ENCODE measurements at places on chromosomes 2 and 18.
A peak's percentile ranks its signal among the peaks of the same experiment; 100 is the strongest.

DNA sequence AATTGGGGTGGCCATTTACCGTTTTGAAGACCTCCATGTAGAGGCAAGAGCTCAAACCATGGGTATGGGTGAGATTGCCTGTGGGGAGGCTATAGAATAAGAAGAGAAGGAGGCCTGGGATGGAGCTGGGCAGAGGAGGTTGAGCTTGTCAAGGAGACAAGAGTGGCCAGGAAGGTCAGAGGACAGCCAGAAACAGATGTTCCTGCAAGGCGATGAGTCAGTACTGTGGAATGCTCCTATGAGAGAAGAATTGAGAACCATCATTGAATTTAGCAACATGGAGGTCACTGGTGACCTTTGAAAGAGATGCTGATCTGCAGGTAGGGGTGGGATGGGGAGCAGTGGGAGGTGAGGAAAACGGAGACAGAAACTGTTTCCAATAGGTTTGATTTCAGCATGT, 3.5 kb downstream of the ACSL3 start:
- DNase-seq: no peak

- DNase-seq: no peak
These were observed 7.6 kb upstream of the SPDYA start for GRCh38 chr2:28802975-28803429.

GRCh38 chr2:29073933-29074332, 390 bp downstream of the PCARE start:
- no peak for DNase-seq

GRCh38 chr2:133417415-133417814, 150.8 kb downstream of the NCKAP5 start:
- DNase-seq: no peak

DNA sequence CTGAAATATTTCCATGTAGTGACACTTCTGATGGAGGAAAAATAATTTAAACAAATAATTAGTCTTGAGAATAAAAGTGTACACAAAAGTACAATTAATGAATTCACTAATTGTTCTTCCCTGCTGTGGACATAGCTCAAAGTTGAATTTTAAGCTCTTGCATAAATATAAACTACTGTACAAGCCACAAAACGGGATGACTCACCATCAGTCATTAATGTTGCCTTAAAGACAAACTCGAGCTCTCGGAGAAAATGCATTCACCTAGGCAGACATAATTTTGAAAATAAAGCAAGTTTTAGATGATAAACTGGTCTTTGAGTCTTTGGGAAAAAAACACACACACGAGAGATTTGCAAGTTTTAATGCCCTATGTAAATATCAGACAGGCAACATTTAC, 436.4 kb downstream of the ZNF521 start:
- DNase-seq: no peak

DNA sequence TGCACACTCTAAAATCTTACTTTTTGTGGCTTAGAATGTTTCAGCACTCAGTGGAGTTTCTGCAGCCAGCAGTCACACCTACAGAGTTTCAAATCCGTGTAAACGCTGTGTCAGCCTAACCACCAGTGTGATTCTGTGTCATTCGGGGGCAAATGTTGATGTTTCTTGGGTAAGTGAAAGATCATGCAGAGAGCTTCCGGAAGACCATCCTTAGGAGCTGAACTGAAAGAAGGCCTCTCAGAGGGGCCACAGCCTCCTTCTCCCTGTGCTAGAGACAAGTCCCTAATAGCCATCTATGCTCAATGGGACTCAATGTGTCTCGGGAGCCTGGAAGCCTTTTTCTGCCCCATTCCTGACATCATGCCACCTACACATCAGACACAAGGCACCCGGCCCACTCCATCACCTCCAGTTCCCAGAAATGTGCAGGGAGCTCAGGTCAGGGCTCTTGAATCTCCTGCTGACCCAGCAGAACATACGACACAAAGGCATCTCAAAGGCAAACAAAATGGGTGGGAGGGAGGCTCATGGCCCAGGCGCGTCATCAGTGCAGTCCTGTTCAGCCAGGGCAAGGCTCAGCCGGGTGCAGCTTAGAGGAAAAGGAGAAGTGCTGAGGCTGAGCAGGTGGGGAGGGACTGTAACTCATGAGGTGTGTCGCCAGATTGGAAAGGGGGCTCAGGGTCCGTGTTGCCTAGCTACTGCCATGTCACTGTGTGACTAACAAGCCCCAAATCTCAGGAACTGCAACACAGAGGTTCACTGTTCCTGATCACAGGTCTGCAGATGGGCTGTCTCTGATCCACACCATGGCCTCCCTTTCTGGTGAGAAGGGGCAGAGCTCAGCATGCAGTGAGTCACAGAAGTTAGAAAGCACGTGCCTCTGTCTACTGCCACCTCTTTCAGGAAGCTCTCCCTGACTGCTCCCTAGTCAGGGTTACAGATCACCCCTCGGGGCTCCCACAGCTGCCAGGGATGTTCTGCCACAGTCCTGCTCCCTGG, 82.0 kb downstream of the SMAD7 start:
- DNase-seq: no peak

DNA sequence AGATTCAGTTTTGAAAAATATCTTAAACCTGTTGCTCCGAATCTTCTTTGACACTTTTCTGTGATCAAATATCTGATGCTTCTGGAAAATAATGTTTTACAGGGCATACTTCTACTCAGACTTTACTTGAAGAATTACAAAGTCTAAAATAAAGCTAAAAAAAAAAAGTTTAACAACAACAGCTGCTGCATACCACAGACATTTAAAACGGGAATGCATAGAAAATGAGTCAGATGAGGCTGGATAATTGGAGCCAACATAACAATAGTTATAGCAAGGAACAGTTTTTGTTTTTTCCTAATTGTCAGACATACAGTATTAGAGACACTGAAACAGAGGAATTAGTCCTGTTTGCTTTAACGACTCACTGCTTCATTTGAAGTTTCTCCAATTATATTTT, 1090.2 kb downstream of the SUCLG1 start:
- no peak for DNase-seq

- DNase-seq: no peak
These were observed 73.1 kb downstream of the HDAC4 start for GRCh38 chr2:239327536-239328350.

DNA sequence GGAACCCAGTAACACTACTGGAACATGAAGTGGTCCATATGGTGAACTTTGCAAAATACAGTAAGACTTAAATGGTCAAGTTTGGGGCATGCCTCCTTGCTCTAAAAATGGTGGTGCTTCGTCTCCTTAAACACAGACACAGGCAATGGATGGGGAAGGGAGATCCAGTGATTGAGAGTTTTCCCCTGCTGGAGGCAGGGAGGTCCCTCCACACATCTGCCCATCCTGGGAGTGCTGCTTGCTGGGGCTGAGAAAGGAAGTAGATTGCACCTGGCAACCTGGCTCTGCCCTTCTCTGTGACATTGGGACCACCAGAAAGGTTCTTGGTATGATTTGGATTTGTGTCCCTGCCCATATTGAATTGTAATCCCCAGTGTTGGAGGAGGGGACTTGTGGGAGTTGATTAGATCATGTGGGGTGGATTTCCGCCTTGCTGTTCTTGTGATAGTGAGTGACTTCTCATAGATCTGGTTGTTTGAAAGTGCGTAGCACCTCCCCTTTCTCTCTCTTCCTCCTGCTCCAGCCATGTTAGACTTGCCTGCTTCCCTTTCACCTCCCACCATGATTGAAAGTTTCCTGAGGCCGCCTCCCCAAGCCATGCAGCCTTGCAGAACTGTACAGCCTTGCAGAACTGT, 35.4 kb upstream of the SKOR2 start:
- DNase-seq: no peak

GRCh38 chr2:48235076-48235475, 294.9 kb upstream of the STON1 start:
- DNase-seq: no peak

GRCh38 chr2:161102770-161103450, 57.3 kb upstream of the TANK start:
- DNase-seq: no peak

DNA sequence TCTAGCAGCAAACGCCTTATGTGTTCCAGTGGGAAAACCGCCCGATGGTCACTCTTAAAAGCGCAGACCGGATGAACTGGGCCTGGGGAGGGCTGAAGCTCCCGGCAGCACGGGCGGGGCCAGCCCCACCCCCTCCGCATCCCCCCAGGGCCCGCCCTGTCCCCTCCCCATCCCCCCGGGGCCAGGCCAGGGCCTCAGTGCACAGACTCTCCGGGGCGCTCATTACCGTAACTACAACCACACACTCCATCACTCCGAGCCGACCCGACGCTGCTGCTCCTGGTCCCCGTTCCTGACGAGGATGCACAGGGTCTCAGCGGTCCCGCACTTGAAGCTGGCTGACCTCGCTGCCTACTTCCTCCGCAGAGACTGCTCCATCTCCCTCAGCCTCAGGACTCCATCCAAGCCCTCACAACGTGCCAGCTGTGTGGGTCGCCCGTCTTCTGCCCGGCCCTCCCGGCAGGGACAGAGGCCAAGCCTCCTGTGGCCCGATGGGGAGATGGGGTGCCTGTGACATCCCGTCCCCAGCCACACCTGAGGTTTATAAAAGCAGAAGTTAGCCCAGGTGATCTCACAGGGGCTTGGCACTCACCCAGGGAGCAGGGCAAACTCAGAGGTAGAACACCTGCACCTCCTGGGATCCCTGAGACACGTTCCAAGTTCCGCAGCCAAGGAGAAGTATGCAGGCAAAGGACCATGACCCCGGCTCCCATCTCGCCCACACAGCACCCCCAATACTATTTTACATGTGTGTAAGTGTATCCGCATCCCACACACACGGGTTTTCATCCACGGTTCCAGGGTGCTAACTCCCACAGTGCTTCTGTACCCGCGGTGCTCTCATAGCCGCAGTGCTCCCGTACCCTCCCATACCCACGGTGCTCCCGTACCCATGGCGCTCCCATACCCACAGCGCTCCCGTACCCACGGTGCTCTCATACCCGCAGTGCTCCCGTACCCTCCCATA, 36.0 kb downstream of the SLC66A2 start:
- DNase-seq: no peak

DNA sequence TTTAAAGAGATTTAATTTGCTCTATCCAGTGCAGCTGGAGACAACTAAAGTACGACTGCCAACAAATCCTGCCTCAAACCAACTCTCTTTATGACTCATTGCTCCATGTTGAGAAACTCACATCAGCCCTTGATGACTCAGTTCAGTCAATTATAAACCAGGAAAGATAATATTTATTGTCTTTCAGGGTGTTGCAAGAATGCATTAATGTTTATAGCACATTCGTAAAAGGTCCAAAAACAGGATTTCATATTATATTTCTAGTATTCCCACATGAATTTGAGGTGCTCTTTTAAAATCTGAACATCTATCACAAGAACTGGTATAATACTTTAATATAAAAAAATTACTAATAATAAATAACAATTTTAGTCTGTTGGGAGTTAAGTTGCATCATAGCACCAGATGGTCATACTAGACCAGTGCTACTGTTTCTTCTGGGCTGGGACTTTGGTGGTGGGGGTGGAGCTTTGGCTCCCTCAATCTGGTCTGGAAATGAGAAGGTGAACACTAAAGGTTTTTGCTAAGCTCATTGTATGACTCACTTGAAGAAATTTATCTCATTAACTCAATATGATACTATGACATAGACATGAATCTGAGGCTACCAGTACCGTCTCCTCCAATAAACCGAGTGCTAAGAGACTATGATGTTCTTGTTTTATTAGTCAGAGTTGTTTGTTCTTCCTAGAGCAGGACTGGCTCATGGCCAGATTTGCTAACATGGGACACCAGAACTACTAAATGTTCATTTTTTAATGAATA, 26.6 kb upstream of the MAP3K20 start:
- DNase-seq: no peak

DNA sequence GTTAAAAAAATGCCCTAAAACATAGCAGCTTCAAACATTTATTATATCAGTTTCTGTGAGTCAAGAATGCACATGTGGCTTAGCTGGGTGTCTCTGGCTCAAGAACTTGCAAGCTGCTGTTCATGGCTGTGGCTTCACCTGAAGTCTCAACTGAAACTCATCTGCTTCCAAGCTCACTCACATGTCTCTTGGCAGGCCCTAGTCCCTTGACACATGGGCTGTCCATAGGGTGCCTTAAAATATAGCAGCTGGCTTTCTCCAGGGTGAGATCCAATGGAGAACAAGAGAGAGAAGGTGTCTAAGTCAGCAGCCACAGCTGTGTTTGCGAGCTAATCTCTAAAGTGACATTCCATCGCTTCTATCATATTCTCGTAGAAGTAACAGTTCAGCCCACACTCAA, 152.8 kb downstream of the DSEL start:
- no peak for DNase-seq

DNA sequence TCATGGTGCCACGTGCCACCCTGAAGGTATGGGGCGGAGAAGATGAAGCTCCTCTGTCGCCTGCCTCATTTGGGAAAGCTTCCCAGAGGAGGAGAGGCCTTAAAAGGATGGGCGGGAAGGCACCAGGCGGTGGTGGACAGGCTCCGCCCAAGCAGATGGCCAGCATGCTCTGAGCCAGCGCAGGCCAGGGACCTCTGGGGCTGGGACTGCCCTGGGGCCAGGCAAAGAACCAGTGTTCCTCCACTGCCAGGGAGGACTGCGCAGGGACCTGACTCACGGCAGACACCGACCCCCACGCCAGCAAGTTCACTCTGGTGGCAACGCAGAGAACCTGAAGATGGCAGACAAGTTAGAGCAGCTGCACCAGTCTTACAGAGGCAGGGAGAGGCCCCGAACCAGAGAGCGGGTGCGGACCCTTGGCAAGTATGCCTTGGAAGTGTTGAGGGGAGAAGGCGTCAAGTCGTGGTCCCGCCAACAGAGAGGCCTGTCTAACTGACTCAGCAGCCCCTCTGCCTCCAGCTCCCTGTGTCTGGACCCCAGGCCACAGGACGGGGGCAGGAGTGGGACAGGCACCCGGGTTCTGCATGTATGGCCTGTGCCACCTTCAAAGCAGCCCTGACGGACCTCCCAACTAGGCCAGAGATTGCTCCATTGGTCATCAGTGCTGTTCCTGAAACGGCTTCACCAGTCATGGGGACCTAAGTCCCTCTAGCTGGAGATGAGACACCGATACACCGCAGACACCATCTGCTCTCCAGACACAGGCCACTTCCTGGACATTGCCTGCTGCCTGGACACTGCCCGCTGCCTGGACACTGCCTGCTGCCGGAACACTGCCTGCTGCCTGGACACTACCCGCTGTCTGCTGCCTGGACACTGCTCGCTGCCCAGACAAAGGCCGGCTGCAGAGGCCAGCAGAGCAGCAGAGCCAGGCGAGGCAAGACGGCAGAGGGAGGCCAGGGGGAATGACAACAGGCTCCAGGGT, 124.7 kb downstream of the HDAC4 start:
- peak; percentile 52 for DNase-seq

- no peak for DNase-seq
These were observed 1.1 kb downstream of the COX5B start for GRCh38 chr2:97646977-97647376.

- no peak for DNase-seq
These were observed 256.9 kb upstream of the COPS8 start for GRCh38 chr2:236828820-236829219.

GRCh38 chr2:167127135-167127534, 238.9 kb downstream of the XIRP2 start:
- DNase-seq: no peak
